ENCODE measurements at places on chromosomes 5 and 9.
A peak's percentile ranks its signal among the peaks of the same experiment; 100 is the strongest.

DNA sequence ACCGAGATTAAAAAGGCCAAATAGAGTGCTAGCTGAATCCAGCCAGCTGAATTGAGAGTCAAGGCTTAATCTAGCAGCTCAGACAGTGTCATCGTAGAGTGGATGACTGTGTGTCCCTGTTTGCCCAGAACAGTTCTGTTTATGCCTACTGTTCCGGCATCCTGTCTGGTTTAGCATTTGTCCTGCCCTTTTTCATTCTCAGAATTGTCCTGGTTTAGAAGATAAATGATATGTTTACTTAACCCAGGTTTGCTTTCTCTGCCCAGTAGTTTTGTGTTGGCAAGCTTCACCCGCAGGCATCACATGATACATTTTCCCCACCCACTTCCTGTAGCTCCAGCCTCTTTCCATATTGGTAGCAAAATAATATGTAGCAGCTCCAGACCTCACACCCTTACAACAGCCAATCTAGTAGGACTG is 41.3 kb upstream of the ZSWIM6 start:
- no peak for DNase-seq

- peak; percentile 73 for DNase-seq
Observed at GRCh38 chr9:100430286-100430940, 3.5 kb downstream of the MSANTD3 start.

DNA sequence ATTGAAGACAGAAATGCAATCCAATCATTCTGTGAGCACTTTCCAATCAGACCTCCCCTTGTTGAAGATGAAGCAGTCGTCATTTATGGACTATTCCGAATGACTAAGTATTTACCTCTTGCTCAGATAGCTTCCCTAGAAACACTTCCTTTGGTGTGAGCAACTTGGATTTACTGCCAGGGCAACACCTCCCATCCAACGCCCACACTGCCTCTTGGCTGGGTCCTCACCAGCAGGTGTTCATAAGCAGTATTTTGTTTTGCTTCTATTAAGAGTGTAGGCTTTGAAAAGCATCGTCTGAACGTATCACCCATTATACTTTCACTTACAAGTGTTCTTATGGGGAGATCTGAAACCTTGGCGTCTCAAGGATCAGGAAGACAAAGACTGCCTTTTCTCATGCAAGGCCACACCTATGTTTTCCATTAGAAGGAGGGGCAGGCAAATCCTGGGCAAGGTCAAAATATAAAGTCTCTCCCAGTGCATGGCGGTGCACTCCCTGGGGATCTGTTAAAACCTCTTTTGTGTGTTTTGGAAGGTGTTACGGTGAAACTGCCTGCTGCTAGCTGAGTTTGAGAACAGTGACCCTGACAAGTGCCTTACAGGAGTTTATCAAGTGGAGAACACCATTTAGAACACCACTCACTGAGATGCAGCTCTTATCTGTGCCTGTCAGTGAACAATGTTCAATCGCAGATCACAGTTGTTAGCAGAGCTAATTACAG is 10.6 kb upstream of the MARCHF3 start:
- DNase-seq, result no peak

GRCh38 chr5:61817472-61818326 is 485.6 kb downstream of the ZSWIM6 start:
- peak; percentile 46 for DNase-seq

DNA sequence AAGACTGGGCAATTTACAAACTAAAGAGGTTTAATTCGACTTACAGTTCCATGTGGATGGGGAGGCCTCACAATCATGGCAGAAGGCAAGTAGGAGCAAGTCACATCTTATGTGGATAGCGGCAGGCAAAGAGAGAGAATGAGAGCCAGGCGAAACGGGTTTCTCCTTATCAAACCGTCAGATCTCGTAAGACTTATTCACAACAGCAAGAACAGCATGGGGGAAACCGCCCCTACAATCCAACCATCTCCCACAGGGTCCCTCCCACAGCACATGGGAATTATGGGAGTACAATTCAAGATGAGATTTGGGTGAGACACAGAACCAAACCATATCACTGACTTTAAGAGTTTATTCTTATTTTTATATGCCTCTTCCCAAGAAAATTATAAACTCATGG is 60.3 kb downstream of the RFK start:
- DNase-seq, result no peak

DNA sequence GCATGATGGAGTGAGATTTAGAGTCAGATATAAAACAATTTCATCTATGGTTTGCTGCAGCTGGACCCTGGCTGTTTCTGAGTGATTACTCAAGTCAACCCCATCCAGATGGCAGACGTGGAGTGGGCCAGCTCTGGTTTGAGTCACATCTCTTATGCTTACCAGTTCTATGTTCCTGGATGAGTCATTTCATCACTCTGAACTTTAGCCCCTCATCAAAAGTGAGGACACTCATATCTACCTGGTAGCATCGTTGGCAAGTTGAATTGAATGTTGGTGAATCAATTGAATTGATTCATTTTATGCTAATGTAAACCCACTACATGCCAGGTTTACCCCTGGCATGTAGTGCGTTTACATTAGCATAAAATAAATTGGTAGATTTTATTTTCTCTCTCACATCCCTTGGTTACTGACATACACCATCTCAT is 176.4 kb downstream of the FGF18 start:
- DNase-seq, result peak; percentile 50

GRCh38 chr5:98593418-98593817 is 180.0 kb upstream of the RGMB start:
- no peak for DNase-seq

DNA sequence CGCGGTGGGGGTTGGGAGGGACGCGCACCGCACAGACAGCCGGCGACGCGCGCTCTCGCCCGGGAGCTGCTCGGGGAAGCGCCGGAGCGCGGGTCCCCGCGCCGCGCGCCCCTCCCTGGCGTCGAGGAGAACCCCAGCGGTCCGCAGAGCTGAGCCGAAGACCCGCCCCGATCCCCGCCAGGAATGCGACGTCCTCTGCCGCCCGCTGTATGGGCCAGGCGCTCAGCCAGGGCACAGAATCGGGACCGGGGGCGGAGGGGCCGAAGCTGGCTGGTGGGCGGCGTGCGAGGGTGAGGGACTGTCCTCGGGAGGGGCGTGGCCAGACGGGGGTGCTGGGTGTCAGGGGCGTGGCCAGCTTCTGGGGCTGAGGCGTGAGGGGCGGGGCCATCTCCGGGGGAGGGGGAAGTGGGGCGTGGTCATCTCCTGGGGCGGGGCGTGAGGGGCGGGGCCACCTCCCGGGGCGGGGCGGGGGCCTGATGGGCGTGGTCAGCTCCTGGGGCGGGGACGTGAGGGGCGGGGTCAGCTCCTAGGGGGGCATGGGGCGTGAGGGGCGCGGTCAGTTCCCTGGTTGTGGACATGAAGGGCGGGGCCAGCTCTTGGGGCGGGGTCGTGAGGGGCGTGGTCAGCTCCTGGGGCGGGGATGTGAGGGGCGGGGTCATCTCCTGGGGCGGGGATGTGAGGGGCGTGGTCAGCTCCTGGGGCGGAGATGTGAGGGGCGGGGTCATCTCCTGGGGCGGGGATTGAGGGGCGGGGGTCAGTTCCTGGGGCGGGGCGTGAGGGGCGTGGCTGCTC is 965 bp downstream of the PTGDS start:
- DNase-seq, result peak; percentile 45

DNA sequence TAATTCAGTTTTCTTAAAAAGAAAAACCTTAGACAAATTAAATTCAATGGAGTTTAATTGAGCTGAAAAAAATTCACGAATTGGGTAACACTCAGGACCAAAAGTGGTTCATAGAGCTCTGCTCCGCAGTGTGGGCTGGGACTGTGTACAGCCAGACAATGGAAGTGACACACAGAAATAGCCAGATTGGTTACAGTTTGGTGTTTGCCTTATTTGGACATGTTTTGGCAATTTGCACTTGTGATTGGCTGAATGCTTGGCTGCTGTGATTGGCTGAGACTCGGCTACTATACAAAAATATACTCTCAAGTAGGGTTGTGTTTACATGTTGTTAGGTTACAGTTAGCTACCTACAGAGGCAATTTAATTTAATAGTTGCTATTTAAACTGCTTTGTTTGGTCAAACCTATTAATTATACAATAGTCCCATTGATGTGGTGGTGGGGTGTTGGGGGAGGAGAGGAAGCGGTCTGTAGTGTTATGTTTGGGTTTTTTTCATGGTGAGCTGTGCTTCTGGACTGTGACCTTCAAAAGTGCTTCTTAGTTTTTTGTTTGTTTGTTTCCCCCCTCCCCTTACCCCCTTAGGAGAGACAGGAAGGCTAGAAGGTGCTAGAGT is 95.2 kb downstream of the CNTLN start:
- DNase-seq, result no peak

DNA sequence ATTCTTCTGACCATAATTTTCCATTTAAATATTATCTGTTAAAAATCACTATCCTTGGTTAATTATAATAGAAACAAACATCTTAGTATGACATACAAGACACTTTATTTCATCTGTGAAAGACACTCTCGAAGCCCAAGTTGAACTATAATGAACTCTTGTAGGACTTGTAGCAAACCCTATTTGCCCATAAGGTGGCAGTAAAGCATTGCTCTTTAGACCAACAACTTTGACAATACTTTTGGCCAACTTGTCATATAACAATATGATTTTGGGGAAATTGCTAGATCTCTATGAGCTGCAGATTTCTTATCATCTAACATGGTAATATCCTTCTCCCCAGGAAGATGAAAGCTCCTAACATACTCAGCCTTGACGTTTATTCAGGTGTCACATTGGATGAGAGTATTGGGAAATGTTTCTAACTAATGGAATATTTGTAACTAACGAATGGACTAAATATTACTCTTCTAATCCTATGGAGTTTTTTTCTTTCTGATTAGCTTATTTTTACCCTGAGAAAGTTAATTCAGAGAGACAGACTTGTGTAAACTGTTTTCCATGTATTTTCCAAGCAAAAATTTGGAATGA is 11.0 kb downstream of the SPINK14 start:
- peak; percentile 58 for DNase-seq

DNA sequence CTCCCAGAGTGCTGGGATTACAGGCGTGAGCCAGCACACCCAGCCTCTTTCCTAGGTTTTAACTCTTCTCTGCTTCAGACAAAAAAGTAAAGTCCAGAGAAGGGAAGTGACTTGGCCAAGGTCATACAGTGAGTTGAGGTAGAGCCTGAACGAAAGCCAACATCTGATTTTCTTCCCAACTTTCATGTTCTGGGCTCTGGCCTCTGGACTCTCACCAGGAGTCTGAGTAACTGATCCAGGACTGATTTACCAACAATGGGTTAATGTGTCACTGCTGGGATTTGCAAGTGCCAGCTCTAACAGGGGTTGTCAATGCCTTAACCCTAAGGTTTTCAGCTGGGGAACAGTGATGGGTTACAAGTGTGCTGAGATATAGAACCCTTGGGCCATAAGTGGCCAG is 32.2 kb upstream of the LARP1 start:
- DNase-seq, result no peak

DNA sequence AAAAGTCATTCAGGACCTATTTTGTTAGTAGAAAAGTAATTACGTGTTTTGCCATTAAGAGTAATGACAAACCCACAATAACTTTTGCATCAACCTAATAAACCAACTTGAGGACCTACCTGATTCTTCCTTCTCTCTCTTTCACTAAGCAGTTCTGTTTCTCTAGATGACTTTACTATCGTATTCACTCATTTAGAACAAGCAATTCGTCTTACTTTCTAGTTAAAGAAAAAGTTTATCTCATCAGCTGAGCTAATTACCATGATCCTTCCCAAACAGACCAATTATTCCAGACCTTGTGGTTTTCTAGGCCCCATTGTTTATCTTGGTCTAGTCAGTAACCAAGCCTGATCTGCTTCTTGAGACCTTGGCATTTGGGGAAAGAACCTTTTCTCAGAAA is 49.6 kb upstream of the PRDM9 start:
- no peak for DNase-seq

- DNase-seq, result peak; percentile 14
Observed at GRCh38 chr5:90390928-90391327, 18.6 kb downstream of the CETN3 start.

GRCh38 chr9:36489453-36489852 is 83.2 kb upstream of the MELK start:
- no peak for DNase-seq
